ENCODE measurements at places on chromosomes 16 and 17.

- DNase-seq: no peak
These were observed 10.4 kb downstream of the ADAM11 start for GRCh38 chr17:44769230-44769629.

DNA sequence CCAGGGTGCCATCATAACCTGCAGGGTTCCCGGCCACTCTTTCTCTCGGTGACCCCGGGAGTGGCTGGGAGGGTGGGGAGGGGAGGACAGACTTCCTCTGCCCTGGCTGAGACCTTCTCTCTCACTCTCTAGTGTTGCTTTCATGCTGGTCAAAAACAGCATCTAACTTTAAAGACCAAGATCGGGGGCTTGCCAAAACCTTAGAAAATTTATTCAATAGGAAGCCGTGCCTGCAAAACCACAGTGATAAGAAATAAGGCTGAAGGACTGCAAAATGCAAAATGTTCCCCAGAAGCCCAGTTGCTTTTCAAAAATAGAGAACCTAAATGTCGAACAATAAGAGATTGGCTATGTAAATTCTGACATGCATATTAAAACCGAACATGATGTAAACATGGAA lies 344.0 kb downstream of the FOXL1 start:
- no peak for DNase-seq

GRCh38 chr17:79948945-79949655 lies 86.6 kb downstream of the TBC1D16 start:
- no peak for DNase-seq

- no peak for DNase-seq
These were observed 208.9 kb upstream of the WSCD1 start for GRCh38 chr17:5861246-5861645.

DNA sequence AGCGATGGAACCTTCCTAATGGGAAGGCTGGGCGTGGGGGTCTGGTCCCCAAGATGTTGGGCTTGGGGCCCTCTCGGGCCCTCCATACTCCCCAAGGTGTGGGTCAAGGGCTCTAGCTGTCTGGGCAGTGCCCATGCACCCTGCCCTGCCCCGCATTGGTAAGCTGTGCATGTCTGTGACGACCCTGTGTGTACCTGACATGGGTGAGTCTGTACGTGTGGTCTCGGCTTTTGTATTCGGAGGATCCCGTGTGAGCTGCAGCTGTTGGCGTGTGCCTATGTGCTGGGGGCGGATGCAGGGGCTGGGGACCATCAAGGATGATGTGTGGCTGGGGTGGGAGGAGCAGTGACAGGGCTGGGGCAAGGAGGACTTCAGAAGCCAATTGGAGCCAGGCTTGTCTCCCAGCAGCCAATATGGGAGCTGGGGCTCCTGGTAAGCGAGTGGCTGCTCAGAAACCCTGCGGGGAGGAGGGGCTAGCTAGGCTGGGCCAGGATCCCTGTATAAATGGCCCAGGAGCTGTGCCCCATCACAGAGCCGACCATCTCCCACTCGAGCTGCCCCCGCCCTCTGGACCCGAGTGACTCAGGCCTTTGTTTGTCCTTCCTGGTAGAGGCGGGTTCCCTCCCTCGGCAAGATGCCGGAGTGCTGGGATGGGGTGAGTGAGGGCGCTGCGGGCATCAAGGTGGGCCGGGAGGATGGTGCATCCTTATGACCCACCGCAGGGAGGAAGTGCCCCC lies at the start of gene NDRG4:
NDRG4 (plus strand) TSS at position 529 of the 737 bp plus-strand sequence; CDS start at position 635, 106 bp downstream.
- DNase-seq: peak; percentile 82

DNA sequence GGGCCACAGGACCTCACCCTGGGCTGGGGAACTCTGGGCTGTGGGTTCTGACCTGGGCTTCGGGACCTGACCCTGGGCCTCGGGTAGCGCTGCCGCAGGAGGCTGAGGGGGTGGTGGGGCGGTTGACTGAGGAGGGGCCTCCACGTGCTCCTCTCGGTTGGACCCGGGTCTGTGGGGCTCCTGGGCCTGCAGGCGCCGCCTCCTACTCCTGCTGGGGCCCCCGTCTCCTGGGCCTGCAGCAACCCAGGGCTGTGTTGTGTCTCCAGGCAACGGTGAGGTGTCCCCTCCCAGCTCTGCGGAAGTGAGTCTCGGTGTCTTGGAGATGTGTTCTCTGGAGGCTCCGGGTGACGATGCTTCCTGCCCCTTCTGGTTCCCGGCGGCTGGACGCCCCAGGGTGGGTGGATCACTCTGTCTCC lies 41.5 kb upstream of the GNG13 start:
- no peak for DNase-seq

GRCh38 chr16:86016201-86016965 lies 117.4 kb downstream of the IRF8 start:
- peak; percentile 74 for DNase-seq

GRCh38 chr17:45114117-45114932 lies 18.0 kb downstream of the PLCD3 start:
- DNase-seq: no peak

DNA sequence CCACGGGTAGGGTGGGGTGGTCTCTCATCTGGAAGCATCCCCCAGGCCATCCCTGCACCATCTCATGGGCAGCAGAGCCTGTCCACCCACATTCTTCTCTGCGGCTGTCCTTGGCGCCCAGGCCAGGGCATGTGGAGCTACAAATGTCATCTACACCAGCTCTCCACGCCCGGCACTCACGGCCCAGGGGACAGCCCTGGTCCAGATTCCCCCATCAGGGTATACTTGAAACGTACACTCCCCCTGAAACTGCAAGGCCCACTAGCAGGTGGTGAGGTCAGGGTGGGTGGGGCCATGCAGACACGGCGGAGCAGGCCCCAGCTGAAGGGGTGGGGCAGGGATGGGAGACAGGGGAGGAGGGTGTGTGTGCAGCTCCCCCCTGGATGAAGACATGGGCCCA lies 3.2 kb upstream of the SOX8 start:
- DNase-seq: no peak

- no peak for DNase-seq
These were observed 105.0 kb downstream of the ZNF778 start for GRCh38 chr16:89322321-89323119.

DNA sequence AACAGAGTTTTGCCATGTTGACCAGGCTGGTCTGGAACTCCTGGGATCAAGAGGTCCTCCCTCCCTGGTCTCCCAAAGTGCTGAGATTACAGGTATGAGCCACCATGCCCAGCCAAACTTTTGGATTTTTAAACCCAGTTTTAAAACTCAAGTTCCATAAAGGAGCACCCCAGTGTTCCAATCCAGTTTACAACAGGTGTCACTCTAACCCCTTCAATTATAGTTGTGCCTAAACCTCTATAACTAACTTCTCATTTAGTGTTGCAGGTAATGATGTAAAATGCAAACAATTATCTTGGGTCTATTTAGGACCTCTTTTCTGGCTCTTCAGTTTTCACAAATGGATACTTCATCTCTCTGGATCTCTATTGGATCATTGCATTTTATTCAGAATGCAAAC lies 7.8 kb upstream of the ADAP2 start:
- no peak for DNase-seq

DNA sequence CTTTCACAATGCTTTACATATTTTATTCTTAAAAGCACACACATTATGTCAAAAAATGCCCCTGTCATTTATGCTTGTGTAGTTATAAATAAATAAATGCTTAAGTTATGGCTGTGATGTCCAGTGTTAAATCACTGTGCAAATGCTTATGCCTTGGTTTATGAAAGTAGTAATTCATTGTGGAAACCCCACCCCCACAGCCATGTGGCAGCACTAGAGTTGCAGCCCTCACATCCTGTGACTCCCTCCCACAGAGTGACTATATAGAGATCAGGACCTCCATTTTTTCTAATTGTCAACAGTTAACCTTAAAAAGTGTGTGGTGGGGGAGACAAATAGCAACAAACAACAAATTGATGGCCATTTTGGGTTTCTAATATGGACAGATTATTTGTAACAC lies 2.4 kb downstream of the SKAP1 start:
- no peak for DNase-seq

GRCh38 chr16:21611198-21611555 lies 11.8 kb downstream of the METTL9 start:
- DNase-seq: no peak

- no peak for DNase-seq
These were observed 26.3 kb upstream of the APOH start for GRCh38 chr17:66255527-66255971.

DNA sequence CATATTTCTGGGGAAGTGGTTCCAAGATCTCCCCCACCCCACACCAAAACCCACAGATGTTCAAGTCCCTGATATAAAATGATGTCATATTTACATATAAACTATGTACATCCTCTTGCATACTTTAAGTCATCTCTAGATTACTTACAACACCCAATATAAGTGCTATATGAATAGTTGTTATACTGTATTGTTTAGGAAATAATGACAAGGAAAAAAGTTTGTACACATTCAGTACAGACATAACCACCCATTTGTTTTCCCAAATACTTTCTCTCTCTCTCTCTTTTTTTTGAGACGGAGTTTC lies 11.5 kb downstream of the CFDP1 start:
- no peak for DNase-seq

- no peak for DNase-seq
These were observed 4.2 kb downstream of the SMPD3 start for GRCh38 chr16:68444056-68444657.

GRCh38 chr16:48829336-48830310 lies 219.6 kb upstream of the N4BP1 start:
- no peak for DNase-seq

GRCh38 chr17:27797390-27798091 lies 2.8 kb downstream of the NOS2 start:
- DNase-seq: no peak

DNA sequence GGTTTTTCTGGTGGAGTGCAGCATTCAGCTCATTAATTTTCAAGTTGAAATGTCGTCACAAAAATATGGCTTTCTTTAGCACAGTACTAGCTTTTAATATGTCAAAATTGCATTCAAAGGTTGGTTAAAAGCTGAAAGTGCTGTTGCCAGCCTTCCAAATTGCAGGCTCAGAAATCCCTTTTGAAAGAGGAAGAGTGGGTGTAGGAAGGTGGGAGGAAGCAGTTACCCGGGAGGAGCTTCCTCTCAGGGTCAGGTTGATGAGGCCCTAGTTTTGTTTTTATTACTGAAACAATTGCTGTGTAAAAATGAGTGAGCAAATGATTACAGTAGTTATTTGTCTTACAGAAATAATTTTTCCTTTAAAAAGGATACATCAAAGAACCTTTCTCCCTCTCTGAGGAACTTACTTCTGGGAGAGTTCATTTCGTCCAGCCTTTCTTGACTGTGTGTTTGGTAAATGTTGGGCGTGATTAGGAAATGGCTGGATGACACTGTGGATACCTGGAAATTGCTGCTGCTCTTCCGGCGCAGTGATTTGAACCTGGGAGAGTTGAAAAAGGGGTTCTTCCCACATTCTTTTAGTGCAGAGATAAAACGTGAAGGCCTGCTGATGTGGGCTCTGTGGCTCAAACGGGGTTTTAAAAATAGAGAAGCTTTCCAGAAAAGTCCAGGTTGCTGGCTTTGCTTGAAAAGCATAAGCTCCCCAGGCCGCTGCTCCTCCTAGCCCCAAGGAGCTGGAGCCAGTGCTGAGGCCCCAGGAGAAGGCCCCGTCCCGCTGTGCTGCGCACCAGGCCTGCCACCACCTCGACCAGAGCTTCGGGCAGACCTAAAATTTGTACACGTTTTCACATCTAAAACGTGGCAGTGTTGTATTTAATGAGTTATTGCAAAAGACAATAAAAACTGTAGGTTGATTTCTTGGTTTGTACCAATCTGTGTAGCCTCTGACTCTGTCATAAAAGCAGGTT lies 41.7 kb downstream of the SEC14L1 start:
- DNase-seq: peak; percentile 24

- DNase-seq: peak; percentile 52
These were observed 1.1 kb upstream of the HAPSTR1 start for GRCh38 chr16:9090101-9090959.

- DNase-seq: no peak
These were observed 19.9 kb upstream of the C16orf78 start for GRCh38 chr16:49353680-49354079.

Data from germinal center (tissue), 1 donor.